ENCODE measurements at places on chromosomes 4 and X. TPM values are rescaled to one million over a fixed set of nuclear protein-coding genes. Genes with fewer than 3 reads are reported as not detected.

UGT2B15 gene
- total RNA-seq, result 0.17 TPM

GYPA gene
- not detected for total RNA-seq

TMEM255A gene
- total RNA-seq, result not detected

TMEM154 gene
- 2.4 TPM for total RNA-seq

TMEM47 gene
- total RNA-seq, result 0.10 TPM

GYPB gene
- not detected for total RNA-seq

MAGEA2B gene
- total RNA-seq, result 21.8 TPM

VSIG4 gene
- 0.59 TPM for total RNA-seq

COQ2 gene
- total RNA-seq, result 20.6 TPM

REELD1 gene
- total RNA-seq, result 0.25 TPM

ANXA3 gene
- 158 TPM for total RNA-seq

FAM184B gene
- total RNA-seq, result 0.07 TPM

STATH gene
- total RNA-seq, result not detected

CRMP1 gene
- total RNA-seq, result not detected

HMGN5 gene
- total RNA-seq, result 3.0 TPM

DCAF12L2 gene
- not detected for total RNA-seq

TAF7L gene
- total RNA-seq, result 0.22 TPM

TCEAL2 gene
- total RNA-seq, result not detected

Data from HCT116 (cell line).